ENCODE measurements at places on chromosomes 2 and 18.

DNA sequence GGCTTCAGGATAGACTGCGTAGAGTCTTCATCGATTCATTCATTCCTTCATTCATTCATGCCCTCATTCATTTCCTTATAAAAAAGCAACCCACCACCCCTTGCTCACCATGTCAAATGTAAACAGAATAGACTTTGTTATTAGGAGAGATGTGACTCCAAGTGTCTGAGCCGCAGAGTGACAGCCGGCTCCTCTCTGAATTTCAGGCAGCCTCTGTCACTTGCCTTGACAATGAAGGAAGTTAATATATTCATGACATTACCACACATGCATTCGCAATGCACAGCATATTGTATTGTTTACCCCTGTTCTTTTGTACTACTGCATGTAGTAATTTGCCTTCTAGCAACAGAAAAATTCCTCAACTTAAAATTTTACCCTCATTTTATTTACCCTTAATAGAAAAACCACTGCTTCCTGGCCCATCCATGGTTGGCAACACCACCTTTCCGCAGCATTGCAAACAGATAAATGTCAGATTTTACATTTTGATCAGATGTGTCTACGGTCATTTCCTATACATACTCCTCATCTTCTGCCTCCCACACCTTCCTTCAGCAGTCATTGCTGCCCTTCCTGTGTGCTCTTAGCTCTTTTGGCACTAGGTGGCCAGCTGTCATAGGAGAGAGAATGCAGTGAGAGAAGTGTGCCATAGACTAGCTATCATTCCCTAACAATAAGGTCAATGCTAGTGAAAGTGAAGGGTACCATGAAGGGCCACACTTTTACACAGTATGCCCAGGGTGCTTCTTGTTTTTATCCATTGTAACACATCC lies 1090.8 kb downstream of the BCL11A start:
- no peak for DNase-seq

- DNase-seq, result no peak
Measured at GRCh38 chr2:27888790-27889189, 1.4 kb downstream of the RBKS start.

- no peak for DNase-seq
Measured at GRCh38 chr2:27306573-27307286, 1.5 kb downstream of the UCN start.

DNA sequence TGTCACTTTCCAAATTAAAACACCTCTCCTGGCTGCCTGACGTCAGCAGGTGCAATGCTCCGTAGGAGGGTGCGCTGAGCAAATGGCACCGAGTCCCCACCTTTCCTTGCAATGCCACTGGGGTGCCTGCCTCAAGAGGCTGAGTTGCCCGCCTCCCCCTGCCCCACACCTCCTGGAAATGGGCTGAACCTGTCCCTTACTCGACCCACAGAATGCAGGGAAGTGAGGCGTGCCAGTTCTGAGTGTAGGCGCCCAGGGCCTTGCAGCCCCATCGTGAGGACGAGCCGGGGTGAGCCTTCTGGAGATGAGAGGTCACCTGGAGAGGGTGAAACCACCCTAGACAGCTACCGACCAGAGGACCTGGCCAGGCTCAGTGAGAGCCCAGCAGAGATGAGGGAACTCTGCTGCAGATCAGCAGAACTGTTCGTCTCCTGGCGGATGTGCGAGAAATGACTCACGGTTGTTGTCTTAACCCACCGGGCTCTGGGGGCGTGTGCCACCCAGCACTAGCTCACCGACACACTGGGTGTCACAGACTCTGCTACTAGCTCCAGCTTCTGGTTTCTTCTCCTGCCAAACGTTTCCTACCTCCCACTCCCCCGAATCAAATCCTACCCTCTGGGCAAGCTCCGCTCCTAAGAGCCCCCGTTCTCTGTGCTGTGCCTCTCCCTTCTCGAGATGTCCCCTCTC lies 168.7 kb upstream of the HDAC4 start:
- no peak for DNase-seq

DNA sequence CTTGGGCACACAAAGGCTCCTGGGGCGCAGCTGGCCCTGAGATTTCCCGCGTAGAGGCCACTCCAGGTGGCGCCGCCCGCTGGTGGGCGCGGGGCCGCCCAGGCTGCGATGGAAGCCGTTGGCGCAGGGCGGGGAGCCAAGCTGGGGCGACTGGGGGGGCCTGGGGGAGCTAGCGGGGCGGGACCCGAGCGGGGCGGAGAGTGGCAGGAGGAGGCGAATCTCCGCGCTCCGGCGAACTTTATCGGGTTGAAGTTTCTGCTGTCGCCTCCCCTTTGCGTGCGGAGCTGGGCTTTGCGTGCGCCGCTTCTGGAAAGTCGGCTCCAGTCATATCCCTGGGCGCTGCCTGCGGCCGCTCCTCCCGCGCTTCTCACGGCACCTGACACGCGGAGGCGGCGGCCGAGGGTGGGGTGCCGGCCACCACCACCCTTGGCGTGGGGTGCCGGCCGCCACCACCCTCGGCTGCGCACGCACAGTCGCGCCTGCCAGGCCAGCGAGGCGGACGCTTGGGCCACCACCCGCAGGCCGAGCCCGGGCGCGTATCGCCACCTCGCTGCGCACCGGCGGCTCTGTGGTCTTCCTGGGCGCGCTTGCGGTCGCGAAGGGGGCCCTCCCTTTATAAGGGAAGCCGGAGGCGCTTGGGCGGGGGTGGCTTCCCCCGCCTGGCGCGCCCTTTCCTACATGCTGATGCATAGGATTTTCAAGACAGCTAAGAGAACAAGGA lies 919 bp upstream of the CYP1B1 start:
- peak; percentile 19 for DNase-seq

DNA sequence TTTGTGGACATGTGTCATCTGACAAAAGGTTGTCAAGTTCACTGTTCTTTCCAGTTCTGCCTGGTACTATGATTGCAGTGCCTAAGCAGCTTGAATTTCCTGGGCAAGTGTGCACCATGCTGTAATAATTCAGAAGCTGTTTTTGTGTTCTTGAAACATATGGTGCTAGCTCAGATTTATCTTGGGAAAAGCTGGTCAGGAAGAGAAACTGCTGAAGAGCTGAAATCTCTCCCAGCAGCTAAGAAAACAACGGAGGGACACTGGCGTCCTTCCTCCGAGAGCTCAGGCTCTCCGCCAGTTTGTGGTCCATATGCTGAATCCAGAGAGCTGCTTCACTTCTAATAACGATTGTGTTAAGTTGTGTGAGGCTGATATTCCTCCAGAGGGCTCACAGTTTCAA lies 642.0 kb downstream of the DPP10 start:
- no peak for DNase-seq

- DNase-seq, result no peak
Measured at GRCh38 chr2:231923951-231924888, 2.0 kb downstream of the NPPC start.

GRCh38 chr2:186918495-186918894 lies 69.5 kb upstream of the ZSWIM2 start:
- no peak for DNase-seq

- DNase-seq, result peak; percentile 9
Measured at GRCh38 chr18:62187543-62188510, 772 bp downstream of the RELCH start.

DNA sequence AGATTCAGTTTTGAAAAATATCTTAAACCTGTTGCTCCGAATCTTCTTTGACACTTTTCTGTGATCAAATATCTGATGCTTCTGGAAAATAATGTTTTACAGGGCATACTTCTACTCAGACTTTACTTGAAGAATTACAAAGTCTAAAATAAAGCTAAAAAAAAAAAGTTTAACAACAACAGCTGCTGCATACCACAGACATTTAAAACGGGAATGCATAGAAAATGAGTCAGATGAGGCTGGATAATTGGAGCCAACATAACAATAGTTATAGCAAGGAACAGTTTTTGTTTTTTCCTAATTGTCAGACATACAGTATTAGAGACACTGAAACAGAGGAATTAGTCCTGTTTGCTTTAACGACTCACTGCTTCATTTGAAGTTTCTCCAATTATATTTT lies 1090.2 kb downstream of the SUCLG1 start:
- DNase-seq, result no peak

DNA sequence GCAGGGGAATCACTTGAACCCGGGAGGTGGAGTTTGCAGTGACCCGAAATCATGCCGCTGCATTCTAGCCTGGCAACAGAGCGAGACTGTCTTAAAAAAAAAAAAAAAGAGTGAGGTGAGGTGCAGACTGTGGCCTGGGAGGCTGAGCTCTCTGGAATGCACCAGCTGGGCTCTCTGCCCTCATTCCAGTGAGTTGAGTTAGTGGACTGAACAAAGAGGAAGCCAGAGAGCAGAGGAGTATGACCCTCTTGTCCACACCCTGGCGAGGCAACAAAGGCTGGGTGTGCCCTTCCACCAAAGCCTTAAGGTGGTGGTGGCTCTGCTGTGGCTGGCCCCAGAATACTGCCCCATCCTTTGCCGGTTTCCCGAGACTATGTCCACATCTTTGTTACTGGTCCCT lies 71.3 kb upstream of the ACKR3 start:
- DNase-seq, result no peak

DNA sequence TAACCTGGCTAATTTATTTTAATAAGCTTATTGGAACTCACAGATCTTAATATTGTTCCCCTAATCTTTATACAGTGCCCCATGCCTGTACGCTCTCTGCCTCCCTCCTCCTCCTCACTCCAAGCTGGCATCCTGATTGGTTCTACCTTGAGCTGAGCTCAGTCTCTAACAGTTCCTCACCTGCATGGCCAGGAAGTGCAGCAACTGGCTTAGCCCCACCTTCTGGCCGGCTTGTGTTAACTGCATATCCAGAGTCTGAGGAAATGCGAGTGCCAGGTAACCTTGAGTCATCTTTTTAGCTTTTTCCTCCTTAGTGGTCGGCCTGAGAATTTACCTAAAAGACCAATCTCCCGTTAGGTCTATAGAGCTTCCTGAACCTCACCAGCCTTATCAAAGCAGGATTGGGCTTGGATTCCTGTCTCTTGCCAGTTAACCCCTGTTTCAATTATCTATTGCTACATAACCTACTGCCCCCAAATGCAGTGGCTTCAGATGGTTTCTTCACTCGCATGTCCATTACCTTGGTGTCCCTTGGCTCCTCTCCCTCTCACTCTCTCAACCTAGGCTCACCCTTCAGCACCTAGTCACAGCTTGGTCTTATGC lies 89.5 kb upstream of the STK39 start:
- DNase-seq, result no peak

DNA sequence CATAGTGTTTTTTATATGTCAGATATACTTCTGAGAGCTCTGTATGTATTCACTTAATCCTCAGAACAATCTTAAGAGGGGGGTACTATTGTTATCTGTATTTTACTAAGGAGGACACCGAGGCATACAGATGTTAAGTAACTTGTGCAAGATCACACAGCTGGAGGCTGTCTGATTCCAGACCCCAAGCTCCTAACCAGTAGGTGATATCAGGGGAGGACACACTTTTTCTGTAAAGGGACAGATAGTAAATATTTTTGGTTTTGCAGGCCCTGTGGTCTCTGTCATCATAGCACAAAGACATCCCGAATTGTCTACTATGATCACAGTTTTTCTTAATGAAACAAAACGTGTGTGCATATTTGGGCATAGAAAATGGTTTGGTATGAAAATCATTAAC lies 143.7 kb downstream of the LAMA3 start:
- no peak for DNase-seq

GRCh38 chr2:117763804-117764203 lies 50.7 kb upstream of the DDX18 start:
- no peak for DNase-seq
